Cardiac fibroblast (primary cell): ENCODE measurements at places on chromosomes 3 and 15.

DNA sequence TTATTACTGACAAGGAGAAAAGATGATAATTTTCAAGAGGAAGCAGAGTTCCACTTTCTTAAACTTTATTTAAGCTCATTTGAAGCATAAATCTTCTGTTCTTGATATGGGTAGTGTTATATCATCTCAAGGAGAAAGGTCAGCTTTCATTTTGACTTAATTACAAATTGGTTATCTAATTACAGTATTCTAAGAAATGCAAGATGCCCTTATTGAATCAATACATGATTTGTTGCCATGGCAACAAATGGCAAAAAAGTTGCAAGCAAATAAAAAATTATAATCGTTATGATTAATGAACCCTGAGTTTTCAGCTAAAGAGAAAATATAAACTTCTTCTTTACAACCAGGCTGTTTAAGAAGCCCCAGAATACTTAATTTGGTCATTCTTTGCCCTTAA lies 622.7 kb downstream of the RBMS3 start:
- DNase-seq = no peak

DNA sequence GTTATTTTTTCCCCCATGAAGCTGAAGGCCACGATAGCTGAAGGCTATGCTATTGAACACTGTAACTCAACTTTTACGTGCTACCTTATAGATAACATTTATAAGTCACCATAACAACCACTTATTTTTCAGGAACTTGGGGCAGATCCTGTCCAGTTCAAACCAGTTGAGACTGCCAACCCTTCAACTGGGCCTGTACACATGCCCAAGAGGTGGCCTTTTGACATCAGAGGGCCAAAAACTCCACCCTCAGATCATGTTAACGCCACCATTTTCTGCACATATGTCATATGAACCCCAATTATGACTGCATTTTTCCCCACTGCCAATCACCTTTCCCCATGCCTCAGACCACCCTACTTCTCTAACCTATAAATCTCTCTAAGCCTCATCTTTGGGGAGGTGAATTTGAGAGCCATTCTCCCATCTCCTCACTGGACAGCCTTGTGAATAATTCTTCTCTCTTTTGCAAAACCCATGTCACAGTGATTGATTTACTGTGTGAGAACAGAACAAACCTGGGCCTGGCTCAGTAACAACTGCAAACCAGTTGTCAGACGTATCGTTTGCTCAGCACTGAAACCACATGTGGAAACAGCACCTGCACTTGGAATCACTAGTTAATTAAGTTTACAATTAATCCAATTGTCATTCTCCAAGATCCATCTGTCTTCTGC lies 42.5 kb downstream of the ZNF445 start:
- no peak for DNase-seq

- no peak for DNase-seq
Observed at GRCh38 chr15:28116521-28117431, 17.7 kb upstream of the OCA2 start.

- no peak for DNase-seq
Observed at GRCh38 chr3:173737167-173737808, 339.7 kb downstream of the NLGN1 start.

GRCh38 chr3:37969596-37970100 lies 20.9 kb upstream of the VILL start:
- DNase-seq = no peak

DNA sequence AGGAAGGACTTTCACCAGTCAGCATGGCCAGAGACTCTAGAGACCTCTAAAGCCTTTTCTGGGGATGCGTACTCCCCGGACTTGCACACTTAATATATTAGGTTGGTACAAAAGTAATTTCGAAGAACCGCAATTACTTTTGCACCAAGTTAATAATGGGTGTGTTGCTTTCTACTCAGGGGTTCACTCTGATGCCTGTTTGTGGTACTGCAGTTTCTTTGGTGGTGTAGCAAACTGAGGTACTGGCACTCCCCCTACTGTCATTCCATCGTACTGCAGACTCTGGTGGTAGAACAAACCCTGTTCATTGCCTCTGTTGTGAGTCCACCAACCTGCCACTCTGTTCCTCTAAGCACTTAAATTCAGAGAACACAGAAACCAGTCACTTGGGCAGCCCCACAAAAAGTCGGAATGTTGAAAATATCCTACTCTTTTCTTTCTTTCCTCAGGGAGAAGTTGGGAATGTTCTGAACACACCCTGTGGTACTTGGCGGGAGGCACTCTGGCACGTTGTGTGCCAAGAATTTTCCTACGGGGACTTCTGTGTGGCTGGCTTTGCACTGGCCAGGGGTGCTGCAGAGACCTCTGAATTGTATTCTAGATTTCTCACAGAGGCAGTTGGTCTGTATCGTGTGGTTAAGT lies 46.3 kb downstream of the GABRG3 start:
- peak; percentile 65 for DNase-seq

GRCh38 chr3:34008191-34008590 lies 209.8 kb downstream of the PDCD6IP start:
- DNase-seq = peak; percentile 82

- DNase-seq = peak; percentile 7
Observed at GRCh38 chr3:147843331-147843730, 434.2 kb downstream of the ZIC1 start.

DNA sequence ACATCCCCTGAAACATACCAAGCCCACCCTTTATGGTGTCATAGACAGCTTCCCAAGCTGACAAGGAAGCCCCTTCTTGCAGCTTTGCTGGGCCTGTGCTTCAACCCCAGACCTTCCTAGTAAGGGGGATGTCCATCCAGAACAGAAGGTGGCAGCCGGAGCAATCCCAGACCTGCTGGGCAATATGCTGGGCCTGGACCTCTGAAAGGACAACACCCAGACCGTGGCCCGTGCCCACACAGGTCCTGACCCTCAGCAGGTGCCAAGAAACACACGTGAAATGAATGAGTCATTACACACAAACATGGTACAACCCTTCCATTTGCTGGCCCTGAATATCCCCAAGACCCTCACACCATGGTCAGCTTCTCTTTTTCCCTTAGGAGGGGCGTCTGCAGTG lies 19.8 kb upstream of the VILL start:
- no peak for DNase-seq

GRCh38 chr15:57118013-57118799 lies 199.8 kb downstream of the TCF12 start:
- DNase-seq = peak; percentile 45

- no peak for DNase-seq
Observed at GRCh38 chr15:67474405-67475110, 46.4 kb upstream of the C15orf61 start.

GRCh38 chr15:92655178-92655995 lies at the start of gene FAM174B:
FAM174B (minus strand) TSS chr15:92655775.
- DNase-seq = peak; percentile 39

DNA sequence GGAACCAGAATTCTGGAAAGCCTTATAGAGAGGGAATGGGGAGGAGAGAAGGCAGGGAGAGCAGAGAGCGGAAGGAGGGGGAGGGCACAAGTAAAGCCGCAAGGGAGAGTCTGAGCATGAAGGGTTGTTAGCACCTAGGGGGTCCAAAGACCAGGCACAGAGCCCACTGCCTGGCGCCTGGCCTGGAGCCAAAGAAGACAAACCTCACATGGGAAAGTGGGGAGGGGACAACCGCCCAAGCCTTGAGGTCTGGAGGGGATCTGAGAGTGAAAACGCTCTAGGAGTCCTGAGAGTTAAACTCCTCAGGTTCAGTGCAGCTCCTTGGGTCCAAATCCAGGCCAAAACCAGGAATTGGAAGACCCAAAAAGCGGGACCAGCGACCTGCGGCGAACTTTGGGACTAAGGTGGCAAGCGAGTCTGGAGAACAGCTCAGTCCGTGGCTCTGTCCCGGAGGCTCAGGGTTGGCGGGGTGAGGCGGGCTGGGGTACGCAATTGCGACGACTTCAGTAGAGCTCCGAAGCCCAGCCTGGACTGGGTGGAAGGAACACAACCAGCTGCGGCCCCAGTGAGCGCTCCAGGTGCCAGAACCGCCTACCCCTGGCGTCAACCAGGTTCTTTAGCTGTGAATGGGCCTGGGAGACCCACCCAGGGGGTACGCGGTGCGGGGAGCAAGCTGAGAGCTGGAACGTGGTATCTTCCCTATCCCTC lies 807 bp upstream of the INAFM2 start:
- DNase-seq = no peak

- DNase-seq = no peak
Observed at GRCh38 chr3:8524249-8524648, 22.6 kb downstream of the LMCD1 start.

DNA sequence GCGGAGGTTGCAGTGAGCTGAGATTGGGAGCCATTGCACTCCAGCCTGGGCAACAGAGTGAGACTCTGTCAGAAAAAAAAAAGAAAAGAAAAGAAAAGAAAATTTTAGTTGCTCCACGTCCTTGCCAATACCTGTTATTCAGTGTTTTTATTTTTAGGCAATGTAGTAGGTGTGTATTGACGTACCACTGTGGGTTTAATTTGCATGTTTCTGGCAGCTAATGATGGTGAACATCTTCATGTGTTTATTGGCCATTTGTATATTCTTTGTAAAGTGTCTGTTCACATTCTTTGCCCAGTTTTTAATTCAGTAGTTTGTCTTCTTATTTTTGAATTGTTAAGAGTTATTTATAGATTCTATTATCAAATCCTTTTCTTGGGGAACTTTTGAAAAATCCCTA lies 38.1 kb upstream of the GCSAM start:
- no peak for DNase-seq

- DNase-seq = no peak
Observed at GRCh38 chr3:100245136-100245535, 15.7 kb upstream of the TBC1D23 start.

GRCh38 chr15:67790610-67791319 lies 34.5 kb upstream of the SKOR1 start:
- no peak for DNase-seq

GRCh38 chr3:473033-473800 lies 276.7 kb downstream of the CHL1 start:
- no peak for DNase-seq

GRCh38 chr3:24197809-24198208 lies 252.7 kb downstream of the NR1D2 start:
- DNase-seq = no peak

DNA sequence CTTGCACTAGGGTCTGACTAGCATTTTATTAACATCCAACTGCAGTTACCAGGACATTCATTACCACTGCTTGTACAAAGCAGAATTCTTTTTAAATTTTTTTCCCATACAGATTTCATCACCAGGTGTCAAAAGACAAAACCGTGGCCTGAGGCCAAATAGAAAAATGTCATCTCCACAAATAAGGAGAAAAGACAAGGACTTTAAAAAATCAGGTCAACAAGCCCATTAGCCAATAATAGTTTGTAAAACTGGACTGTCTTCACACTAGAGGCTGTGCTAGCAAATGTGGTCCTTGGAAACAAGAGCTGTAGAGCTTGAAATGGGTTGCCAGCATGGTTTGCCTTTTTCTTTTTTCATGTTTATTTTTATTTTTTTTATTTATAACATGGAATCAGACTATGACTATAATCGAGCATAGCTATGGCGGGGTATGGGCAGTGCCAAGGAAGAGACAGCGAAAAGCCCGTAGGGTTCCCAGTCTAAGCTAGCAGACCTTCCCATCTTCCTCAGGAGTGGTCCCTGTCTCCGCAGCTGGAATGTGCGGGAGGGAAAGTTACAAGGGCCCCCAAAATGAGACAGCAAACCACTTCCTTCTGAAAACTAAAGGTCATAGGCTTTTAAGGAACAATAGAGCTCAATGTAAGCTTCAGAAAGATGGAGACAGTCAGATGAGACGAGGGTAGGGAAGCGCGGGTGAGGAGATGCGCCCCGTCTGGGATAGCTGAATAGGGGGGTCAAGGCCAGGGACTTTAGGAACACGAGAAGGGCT lies 1.5 kb downstream of the PTPN9 start:
- peak; percentile 38 for DNase-seq

GRCh38 chr3:81249540-81250029 lies 511.9 kb downstream of the GBE1 start:
- peak; percentile 88 for DNase-seq

DNA sequence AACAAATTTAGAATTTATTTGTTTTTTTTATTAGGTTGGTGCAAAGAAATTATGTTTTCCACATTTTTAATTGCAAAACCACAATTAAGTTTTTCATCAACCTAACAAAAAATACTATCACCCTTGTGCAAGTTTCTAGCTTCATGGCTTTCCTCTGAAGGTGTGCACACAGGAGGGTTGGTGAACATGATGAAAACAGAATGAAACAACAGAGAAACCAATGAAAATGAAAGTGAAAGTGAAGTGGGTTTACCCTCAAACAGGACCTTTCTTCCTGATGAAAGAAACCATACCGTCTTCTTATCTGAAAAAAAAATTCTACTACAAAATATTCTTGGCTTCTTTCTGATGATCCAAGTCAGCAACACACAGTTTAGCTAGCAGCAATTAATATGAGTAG lies 71.9 kb upstream of the FEZF2 start:
- DNase-seq = peak; percentile 35

GRCh38 chr15:88021601-88022000 lies 234.9 kb downstream of the NTRK3 start:
- DNase-seq = no peak

DNA sequence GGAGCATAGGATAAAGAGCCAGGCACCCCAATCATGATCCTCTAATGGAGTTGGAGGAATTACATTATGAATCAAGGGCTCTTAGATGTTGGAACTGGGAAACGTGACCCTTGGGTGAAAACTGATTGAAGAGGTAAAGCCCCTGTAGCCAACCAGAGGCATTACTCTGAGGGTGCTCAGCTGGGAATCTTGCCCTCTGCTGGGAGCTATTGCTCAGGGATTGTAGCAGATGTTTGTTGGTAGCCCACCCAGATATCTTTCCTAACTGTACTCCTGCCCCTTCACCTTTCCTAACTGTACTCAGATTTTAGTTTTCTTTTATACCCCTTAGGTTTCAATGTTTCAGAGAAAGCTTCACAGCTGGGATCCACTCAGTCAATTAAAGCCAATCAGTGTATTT lies 74.2 kb downstream of the RARB start:
- no peak for DNase-seq

DNA sequence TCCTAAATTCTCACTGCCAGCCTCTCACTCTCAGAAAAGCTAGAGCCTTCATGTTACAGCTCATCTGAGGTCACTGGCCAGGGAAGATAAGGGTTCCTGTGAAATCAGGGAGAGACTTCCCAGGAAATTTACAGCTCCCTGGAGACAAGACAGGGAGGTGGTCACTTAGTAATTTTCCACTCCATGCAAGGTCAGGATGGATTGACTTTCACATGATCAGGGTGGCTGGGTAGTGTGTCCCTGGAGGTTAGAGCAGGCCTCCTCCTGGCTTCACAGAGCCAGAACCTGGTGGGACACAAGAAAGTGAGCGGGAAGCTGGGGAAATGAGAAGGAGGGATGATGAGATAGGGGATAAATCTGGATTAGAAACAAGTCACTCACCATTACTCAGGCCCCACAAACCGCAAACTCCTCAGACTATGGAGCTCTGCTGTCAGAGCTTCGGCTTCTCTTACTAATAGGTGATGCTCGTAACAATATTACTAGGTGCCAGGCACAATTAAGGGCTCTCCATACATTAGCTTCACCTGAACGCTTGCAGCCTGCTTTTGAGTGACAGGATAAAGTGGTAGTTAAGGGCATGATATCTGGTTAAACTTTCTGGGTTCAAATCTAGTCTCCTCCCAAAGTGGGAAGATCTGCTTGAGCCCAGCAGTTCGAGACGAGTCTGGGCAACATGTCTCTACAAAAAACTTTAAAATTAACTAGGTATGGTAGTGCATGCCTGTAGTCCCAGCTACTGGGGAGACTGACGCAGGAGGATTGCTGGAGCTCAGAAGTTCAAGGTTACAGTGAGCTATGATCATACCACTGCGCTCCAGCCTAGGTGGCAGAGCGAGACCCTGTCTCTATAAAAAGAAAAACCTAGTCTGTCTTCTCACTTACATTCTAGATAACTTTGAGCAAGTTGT lies 24.9 kb downstream of the DUOX2 start:
- no peak for DNase-seq

- no peak for DNase-seq
Observed at GRCh38 chr15:34246276-34246976, 21.6 kb downstream of the EMC4 start.
